ENCODE measurements at places on chromosomes 11 and 22.

DNA sequence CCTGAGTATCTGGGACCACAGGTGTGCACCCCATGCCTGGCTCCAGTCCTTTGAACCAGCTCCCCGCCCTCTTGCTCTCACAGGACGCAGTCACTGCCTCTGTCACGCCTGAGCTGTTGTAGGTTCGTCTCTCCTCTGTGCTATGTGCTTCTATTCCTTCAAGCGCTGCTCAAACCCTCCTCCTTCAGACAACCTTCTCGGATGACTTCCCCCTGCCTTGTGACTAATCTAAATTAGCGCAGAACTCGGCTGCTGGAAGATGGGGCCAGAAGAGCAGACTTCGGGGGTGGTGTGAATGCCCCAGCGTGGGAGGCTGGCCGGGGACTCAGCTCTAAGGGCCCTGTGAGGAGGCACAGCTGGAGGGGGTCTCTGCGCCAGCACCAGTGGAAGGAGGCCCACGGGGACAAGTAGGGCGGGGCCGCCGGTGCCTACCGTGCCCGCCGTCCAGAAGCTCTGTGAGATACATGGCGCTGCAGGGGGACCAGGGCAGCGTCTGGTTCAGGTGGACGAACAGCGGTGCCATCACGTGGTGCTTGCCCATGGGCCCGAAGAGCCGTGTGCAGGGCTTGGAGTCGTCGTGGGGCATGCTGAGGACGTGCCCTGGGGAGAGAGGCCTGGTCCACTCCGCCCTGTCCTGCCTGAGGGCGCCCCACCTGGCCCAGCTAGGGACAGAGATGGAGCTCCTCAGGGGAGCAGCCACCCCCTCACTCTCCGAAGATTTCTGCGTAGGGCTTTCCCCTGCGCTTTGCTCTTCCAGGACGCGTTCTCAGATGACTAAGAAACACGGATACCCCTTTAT, 12.5 kb downstream of the ADAMTS8 start:
- DNase-seq, result no peak

- no peak for DNase-seq
Measured at GRCh38 chr22:47691152-47691895, 928.9 kb downstream of the TBC1D22A start.

DNA sequence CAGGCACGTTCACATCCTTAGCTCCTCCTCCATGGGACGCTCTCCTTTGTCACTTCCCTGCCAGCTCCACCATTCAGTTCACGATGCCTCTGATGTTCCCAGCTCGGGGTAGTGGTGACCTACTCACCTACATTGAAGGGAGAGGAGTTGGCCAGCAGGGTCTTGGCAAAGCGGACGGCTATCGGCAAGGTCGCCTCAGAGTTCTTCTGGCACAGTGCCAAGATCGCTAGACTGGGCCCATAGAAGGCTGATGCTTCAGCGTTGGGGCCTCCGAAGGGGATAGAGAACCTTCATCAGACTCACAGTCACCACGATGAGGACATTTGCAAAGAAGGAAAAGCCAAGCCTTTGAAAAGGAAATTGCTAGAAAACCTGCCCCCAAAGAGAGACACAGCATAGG, 3.0 kb downstream of the CBLIF start:
- DNase-seq, result no peak

DNA sequence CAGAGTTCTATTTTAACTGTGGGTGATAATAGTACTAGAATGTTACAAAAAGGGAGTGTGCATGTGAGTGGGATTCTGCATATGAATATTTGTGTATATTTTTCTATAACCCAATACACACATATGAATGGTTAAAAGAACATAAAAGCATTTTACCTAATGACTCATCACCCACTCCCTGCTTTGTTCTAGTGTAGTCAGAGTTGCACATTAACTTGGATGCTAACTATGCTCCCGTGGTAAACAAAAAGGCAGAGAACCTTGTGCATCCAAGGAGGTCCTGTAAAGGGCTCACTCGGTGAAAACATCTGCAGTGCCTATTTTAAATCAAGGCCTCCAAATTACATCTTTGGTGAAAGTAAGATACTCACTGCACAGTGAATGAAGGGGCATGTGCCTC, 1289.4 kb downstream of the LRRC4C start:
- DNase-seq, result no peak

- DNase-seq, result no peak
Measured at GRCh38 chr22:37896181-37896592, 9.9 kb upstream of the MICALL1 start.

- no peak for DNase-seq
Measured at GRCh38 chr11:107857550-107858216, 904 bp downstream of the SLC35F2 start.

GRCh38 chr11:134367781-134368180, 36.0 kb downstream of the GLB1L2 start:
- DNase-seq, result no peak
